ENCODE measurements at places on chromosomes 6 and 20.
A peak's percentile ranks its signal among the peaks of the same experiment; 100 is the strongest.

GRCh38 chr6:154356113-154356512 is 490 bp downstream of the IPCEF1 start:
- no peak for DNase-seq

- peak; percentile 85 for DNase-seq
These were observed 697 bp upstream of the CEP43 start for GRCh38 chr6:166998256-166999144.

- DNase-seq, result no peak
These were observed 81.8 kb downstream of the KIF16B start for GRCh38 chr20:16491294-16491905.

DNA sequence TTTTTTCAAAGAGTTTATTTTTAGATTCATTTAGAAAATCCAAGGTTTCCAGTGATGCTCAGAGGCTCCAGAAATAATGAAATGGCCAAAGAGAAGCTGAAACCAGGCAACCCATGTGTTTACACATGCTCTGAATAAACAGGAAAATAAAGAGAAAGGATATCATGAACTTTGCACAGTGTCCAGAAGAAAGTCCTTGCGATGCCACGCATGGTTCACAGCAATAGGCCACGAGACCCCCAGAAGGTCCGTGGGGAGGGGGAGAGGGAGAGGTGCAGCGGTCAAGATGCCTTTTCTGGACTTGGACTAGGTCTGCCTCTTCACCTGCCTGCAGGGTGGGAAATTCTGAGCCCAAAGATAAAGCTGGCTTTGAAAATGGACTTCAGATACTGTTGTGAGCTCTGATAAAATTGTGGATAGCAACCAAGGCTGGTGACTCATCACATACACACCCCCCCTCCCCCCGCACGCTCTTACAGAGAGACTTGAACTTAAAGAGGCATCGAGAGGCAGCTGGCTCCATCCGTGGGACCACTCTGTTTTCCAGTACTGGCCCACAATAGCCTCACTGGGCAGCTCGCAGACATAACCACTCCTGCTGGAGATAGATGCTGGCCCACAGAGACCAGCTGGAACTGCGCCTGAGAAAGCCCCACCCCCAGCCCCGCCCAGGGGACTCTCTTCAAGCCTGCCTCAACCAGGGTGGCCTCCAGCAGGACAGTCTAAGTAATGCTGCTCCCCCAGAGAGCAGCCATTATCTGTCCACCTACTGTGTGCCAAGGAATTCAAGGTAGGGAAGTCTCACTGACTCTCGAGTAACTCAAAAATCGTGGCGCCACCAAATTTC is 21.2 kb upstream of the NFATC2 start:
- DNase-seq, result peak; percentile 15

DNA sequence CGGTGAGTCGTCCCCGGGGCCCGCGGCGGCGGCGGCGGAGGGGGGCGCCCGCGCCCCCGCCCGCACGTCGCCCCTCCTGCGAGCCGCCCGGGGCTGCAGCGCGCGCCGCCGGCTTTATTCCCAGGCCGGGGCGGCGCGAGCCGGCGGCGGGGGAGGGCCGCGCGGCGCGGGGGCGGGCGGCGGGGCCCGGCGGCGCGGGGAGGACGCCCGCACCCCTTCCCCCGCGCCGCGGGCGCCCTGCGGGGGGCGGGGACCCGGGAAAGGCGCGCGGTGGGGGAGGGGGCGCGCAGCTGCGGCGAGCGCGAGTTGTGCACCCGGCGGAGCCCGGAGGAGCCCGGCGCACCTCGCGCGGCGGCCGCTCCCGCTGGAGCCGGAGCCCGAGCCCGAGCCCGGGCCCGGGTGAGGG is 646 bp downstream of the HMGA1 start:
- no peak for DNase-seq

DNA sequence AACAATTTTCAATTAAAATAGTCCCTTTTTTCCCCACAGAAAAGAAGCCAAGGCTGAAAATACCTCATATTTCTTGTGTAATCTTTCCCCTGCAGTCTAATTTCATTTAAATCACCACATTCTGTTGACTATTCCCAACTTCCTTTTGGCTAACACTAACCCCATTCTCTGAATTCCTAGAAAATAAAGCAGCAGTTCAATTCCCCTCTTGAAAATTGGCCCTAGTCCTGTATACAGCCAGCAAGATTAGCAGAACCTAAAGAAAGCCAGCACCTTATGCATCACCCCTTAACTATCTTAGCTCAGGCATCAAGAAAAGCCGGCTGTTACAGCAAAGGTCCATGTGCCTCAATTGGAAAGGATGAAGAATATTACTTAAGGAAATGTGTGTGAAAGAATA is 69.7 kb downstream of the MDN1 start:
- no peak for DNase-seq

DNA sequence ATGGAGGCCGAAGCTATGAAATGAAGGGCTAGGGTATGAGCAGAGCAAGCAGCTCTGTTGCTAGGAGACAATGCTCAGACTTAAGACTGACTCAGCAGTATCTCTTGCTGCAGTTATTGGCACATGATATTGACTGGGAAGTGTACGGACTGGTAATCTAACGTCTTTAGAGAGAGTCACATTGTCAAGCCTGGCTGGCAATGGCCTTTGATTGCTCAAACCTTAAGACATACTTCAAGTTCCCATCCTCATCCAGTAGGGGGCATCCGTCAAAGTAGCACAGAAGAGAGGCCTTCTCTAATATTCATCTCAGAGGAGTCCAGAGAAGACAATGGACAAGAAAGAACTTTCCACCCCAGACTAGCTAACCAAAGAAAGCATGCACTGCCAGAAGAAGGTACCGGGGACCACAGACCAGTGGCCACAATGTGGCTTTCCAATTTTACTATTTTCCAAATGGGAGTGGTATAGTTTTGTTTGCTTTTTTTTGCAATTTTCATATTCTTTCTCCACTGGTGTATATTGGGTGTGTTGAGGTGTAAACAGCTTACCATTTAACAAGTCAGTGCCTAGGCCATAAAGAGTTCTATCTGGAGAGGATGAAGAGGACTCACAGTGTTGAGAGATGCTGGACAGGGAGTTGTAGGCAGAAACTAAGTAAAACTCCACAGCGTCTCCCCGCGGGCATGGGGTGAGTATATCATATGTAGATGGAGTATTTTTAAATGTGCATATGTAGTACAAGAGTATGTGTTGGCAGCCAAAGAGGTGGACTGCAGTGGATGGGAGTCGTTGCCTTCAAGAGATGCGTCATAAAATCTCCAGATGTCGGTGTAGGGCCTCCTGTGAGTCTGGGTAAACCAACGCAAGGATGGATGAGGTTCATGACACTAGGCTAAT is 36.7 kb downstream of the LRFN2 start:
- DNase-seq, result peak; percentile 16

DNA sequence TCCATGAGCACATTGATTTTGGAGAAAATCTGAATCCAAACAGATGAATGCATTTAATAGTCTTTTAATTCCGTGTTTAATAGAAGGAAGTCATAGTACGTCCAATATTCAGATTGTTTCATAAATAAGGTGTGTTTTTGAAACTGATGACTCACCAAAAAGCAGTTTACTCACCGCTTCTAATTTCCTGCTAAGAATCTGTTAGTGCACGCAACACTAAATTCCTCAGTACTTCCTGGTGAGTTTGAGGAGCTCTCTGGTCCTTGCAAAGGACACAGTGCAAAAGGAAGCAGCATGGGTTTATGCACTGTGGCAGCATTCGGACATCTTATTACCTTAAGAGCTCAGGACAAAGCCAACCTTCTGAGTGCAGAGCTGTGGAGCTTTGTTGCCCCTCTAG is 2.3 kb upstream of the ADGRF1 start:
- no peak for DNase-seq

DNA sequence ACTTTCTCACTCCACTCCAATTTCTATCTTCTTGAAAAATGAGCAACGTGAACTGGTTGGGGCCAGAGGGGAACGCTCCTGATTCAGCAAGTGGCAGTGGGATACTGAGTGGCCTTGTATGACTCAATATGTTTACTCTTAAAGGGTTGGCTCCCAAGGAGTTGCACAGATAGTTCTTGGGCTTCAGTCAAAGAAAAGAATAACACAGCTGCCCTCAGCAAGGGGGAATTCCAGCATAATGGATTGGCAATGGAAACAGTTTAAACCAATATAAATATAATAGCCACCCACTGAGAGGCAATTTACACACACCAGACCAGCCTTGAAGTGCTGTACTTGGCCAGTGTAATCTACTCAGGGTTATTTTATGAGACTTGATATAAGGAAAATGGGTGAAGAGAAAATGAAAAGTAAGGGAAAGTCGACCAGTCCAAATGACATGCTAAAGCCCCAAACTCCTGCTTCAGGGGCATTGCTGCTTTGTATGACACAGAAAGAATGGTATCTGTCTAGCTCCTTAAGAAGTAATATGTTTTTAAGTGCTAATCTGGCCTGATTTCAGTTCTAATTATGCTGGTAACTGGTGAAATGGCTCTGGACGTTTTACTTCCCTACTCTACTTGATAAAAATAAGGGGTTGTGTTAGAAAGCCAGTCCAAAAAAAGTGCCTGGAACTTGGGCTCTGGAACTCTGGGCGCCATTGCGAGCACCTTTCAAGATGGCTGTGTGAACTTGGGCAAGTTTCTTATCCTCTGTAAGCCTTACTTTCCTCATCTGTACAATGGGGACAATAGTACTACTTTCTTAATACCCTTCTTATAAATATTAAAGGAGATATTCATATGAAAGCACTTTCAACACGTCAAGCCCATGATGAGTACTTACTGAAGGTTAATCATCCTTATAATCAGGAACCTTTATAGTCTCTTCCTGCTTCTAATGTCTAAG is 712.9 kb upstream of the MAP3K7 start:
- DNase-seq, result peak; percentile 2

- DNase-seq, result no peak
These were observed 18.5 kb upstream of the SLC22A2 start for GRCh38 chr6:160277144-160277543.

- no peak for DNase-seq
These were observed 61.8 kb downstream of the ANKS1A start for GRCh38 chr6:34950849-34951248.

DNA sequence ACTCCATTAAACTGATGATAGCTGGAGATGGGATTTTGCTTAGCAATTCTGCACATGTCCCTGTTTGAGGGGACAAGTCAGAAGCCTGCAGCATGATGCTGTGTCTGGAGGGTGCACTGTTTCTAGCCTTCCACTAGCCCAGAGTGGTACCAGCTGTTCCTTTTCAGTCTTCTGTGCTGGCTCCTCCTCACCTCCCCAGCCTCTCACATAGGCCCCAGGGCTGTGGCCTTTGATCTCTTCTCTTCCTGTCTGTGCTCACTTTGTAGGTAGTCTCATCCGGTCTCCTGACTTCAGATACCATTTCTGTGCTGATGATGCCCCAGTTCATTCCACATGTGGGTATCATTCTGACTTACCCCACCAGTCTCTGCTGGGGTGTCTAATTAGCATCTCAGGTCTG is 126.3 kb downstream of the HIVEP1 start:
- no peak for DNase-seq

DNA sequence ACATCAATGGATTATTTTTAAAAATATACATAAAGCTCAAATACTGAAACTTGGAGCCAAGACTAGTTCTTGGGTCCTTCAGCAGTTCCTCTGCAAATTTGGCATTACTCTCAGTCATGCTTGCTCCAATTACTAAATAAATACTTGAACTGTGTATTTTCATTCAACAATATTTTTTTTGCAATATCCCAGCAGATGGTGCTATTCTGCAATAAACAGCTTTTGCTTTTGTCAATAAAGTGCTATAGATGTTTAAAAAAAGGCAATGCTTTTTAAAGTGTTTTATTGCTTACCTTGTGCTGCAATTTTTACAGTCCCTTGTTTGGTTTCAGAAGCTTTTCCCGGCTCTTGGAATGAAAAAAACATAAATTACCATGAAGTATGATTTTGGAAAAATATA is 243.4 kb downstream of the TRDN start:
- no peak for DNase-seq

GRCh38 chr6:86148586-86148985 is 505.9 kb upstream of the SYNCRIP start:
- no peak for DNase-seq

DNA sequence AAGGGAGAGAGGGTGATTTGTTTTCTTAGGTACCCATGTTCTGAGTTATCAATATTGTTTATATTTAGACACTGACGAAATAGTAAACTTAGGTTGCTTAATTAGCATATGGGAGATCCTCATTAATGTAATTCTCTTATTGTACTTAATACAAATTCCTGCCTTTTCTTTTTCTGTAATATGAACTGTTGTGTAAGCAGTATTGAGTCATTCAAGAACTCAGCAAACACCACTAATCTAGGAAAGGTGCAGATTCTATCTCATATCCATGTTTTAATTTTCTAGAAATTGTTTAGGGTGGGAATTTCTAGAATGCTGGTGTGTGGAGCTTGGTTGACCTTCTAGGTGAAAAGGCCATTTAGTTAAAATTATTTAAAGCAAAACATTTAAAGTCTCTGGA is 216.0 kb downstream of the ZFAND3 start:
- DNase-seq, result no peak

GRCh38 chr20:48850257-48850976 is 22.6 kb upstream of the PREX1 start:
- no peak for DNase-seq

- DNase-seq, result no peak
These were observed 24.6 kb downstream of the FOXA2 start for GRCh38 chr20:22559711-22560318.

DNA sequence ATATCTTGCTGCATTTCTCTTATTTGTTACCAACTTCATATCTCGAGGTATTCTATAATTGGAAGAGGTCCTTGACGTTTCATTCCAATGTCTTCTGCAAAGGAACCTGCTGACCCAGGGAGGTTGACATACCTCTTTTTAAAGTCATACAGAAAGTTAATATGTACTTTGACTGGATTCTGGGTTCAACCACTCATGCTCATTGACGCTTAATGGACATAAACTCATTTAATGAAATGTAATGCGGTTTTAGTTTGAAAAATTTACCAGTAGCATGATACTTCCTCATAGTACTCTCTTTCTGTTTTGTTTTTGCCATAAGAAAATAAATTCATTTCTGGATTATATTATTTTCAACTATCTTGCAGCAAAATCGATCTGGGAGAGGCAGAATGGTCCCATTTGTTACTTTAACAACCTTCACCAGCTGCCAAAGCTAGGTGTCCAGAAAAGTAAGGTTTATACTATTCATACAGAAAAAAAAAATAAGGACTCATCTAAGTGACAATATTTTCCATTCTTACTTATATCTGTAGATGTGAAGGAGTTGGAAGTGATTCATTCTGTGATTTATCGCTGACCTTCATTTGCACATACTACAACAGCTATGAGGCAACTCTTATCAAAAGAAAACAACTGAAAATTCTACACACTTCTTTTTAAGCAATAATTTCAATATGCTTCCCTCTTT is 101.6 kb downstream of the ATXN1 start:
- no peak for DNase-seq

GRCh38 chr6:22756365-22756764 is 187.0 kb downstream of the HDGFL1 start:
- no peak for DNase-seq

Measured in NCI-H510A (cell line).